A673 (cell line): ENCODE measurements at places on chromosomes 13 and 19. TPM values are rescaled to one million over a fixed set of nuclear protein-coding genes. Genes with fewer than 3 reads are reported as not detected.

ZNF536 gene
- total RNA-seq = 2.9 and 3.5 TPM in 2 replicates

S1PR4 gene
- total RNA-seq = not detected in 2 replicates

MBD3L3 gene
- total RNA-seq = 6.1 and 9.0 TPM in 2 replicates

MEIOSIN gene
- not detected in 2 replicates for total RNA-seq

ATP4A gene
- total RNA-seq = not detected in 2 replicates

PLIN4 gene
- 1.0 and 1.3 TPM in 2 replicates for total RNA-seq

DNA sequence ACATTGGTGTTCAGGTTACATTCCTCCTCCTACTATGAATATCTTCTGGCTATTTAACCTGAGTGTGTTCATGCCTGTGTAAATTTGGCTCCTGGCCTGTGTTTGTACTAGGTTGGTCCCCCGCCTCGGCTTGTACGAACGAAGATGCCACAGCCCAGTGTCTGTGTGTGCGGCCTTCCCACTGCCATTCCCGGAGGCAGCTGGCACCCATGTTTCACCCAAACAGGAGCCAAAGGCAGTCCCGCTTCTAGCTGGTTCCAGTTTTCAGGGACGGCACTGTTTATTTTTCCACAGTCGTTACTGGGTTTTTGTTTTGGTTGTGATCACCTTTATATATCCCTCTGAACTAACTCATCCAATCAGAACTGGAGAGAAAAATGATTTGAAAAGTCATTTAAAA is 102.5 kb upstream of the ZNF536 start:
- no peak overlapping the region for H3K4me3 ChIP-seq
- no peaks in the 10 kb centered on the region for H3K4me1 ChIP-seq
- no peaks in the 10 kb centered on the region for H3K36me3 ChIP-seq

GRCh38 chr19:56566904-56567273 is 379 bp upstream of the ZNF470 start:
- peak overlapping the region; percentile 94 for H3K4me3 ChIP-seq
- no peaks in the 10 kb centered on the region for H3K4me1 ChIP-seq
- H3K27me3 ChIP-seq = no peaks in the 10 kb centered on the region
- peak; percentile 57 for DNase-seq

DNA sequence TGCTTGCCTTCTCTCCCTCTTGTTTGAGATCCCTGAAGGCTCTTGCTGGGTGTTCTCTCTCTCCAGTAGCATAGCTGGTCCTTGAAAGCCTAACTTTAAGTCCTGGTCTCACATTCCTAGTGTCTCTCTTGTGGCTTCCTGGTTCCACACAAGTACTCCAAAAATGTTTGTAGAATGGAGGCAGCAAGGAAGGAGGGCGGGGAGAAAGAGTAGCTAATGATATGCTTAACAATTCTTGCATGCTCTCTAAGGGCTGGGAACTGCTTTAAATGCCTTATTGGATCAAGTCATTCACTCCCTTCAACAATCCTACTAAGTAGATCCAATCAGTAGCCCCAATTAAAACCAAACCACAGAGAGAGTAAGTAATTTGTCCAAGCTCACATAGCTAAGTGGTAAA is 357.3 kb downstream of the KLF5 start:
- H3K4me1 ChIP-seq = no peaks in the 10 kb centered on the region
- H3K27me3 ChIP-seq = no peaks in the 10 kb centered on the region
- peak; percentile 14 for DNase-seq
- H3K4me3 ChIP-seq = no peak overlapping the region
- no peaks in the 10 kb centered on the region for H3K36me3 ChIP-seq
- H3K27ac ChIP-seq = no peak overlapping the region

- H3K27me3 ChIP-seq = no peaks in the 10 kb centered on the region
- no peak overlapping the region for H3K4me3 ChIP-seq
- no peak for DNase-seq
- H3K36me3 ChIP-seq = peaks cover 12% of the 10 kb centered on the region
- H3K27ac ChIP-seq = no peak overlapping the region
- H3K4me1 ChIP-seq = peaks cover 6% of the 10 kb centered on the region
Observed at GRCh38 chr13:50017819-50018218, 2.6 kb downstream of the KCNRG start.

DNA sequence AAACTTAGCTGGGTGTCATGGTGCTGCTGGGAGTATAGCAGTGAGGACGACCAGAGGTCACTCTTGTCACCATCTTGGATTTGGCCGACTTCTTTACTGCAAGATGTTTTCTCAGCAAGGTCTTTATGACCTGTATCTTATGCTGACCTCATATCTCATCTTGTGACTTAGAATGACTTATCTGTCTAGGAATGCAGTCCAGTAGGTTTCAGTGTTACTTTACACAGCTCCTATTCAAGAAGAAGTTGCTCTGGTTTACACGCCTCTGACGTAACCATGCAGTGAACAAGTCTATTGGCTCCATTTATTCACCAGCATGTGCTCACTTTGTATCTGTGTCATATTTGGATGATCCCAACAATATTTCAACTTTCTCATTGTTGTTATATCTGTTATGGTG is 26.7 kb downstream of the ZNF850 start:
- no peak for DNase-seq
- no peaks in the 10 kb centered on the region for H3K4me1 ChIP-seq
- H3K36me3 ChIP-seq = peaks cover 47% of the 10 kb centered on the region
- no peak overlapping the region for H3K27ac ChIP-seq
- H3K27me3 ChIP-seq = no peaks in the 10 kb centered on the region

DNA sequence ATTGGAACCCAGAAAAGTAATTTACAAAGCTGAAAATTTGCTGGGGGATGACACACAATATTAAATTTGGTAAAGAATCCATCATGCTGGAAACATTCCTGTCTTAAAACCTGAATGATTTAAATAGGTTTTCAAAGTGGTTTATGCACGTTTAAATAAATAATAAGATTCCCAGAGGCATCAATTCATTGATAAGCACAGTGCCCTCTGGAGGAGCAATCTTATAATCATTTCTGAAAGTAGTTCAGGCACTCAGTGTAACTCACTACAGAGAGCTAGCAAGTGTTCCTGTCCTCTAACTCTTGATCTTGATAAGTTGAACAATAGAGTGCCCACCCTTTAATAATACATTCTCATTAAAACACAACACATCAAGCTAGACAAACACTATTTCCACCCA is 43.5 kb upstream of the SHISA2 start:
- H3K4me3 ChIP-seq = no peak overlapping the region
- H3K27ac ChIP-seq = no peak overlapping the region
- no peaks in the 10 kb centered on the region for H3K36me3 ChIP-seq
- H3K27me3 ChIP-seq = no peaks in the 10 kb centered on the region
- no peak for DNase-seq

DNA sequence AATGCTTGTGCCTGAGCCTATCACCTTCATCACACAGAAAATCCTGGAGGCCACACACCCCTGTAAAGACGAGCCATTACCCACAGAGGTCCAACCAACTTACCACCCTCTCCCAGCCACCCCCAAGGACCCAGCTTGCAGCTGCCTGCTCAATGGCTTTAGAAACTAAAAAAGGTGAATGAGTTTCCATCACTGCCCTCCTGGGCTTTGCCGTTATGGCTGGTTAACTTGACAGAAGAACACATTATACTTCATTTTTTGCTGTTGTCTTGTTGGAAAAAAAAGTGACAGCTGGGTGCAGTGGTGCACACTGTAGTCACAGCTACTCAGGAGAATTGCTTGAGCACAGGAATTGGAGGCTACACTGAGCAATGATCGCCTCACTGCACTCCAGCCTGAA is 17.4 kb upstream of the FEM1A start:
- no peak for DNase-seq
- H3K27me3 ChIP-seq = peaks cover 34% of the 10 kb centered on the region
- H3K36me3 ChIP-seq = no peaks in the 10 kb centered on the region

DNA sequence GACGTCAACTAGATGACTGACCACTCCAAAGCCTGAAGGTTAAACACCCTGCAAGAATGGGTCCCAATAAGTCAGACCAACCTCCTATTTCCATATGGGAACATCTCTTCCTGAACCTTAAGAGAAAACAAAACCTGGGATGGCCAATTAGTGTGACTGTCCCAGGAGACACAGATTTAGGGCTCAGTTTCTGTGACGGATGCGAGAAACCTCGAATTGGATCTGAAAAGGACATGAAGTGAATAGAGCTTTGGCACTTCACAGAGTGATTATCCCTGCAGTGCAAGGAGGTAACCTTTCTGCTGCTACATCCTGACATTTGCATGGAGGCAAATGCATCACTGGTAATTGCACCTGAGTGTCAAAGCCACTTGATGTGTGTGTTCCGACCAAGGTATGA is 442.2 kb upstream of the KLF12 start:
- peak overlapping the region; percentile 43 for H3K4me3 ChIP-seq
- H3K27ac ChIP-seq = no peak overlapping the region
- no peaks in the 10 kb centered on the region for H3K27me3 ChIP-seq
- no peak for DNase-seq
